ENCODE measurements at places on chromosomes 3 and 15.

DNA sequence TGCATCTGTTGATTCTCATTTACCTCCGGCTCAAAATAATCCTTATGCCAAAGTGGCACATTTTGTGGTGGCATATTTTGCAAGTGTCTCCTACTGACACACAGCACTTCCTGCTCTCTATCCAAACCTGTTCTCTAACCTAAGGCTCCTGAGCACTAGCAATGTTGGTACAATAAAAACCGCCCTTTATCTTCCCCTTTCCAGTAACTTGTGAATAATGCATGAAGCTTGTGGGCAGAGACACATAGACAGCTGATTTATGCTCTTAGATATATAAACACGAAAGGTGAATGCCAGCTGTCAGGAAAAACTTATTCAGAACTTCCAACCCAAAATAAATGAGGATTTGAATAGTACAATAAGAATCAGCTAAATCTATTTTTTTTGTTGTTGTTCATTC is 34.6 kb upstream of the ARPIN start:
- DNase-seq = no peak

- no peak for DNase-seq
These were observed 33.6 kb downstream of the SSUH2 start for GRCh38 chr3:8610951-8611350.

GRCh38 chr15:94460624-94461023 is 229.3 kb downstream of the MCTP2 start:
- no peak for DNase-seq

DNA sequence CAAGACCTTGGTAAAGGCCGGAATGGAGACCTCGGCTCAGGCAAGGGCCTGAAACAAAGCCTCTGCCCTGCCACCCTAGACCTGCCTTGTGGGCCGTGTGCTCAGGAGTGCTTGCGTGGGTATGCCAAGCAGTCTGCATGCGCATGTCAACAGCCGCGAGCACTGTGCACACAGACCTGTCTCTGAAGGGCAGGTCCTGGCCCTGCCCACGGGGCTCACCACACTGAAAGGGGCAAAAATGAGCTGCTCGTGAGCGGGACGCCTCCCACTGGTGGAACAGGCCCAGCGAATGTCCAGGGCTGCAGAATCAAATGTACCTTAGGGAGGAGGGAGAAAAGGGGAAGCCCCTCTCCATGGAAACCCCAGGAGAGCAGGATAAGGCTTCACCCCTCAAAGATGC is 44.3 kb upstream of the FGD5 start:
- no peak for DNase-seq

- DNase-seq = no peak
These were observed 25.4 kb upstream of the TSEN2 start for GRCh38 chr3:12458901-12459300.

DNA sequence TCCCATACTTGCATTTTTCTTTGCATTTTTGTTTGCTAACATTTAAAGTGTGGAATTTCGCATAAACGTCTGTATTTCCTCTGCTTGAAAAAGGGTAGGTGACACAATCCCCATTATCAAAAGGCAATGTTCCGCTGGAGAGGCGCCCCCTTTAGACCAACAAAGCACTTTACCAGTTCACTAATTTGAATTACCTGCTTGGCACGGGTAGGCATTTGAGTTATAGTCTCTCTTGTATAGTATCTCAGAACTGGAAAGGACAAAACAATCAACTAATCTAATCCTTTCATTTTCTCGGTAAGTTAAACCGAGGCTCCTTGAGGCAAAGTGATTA is 775 bp upstream of the CCDC39 start:
- DNase-seq = peak; percentile 63

DNA sequence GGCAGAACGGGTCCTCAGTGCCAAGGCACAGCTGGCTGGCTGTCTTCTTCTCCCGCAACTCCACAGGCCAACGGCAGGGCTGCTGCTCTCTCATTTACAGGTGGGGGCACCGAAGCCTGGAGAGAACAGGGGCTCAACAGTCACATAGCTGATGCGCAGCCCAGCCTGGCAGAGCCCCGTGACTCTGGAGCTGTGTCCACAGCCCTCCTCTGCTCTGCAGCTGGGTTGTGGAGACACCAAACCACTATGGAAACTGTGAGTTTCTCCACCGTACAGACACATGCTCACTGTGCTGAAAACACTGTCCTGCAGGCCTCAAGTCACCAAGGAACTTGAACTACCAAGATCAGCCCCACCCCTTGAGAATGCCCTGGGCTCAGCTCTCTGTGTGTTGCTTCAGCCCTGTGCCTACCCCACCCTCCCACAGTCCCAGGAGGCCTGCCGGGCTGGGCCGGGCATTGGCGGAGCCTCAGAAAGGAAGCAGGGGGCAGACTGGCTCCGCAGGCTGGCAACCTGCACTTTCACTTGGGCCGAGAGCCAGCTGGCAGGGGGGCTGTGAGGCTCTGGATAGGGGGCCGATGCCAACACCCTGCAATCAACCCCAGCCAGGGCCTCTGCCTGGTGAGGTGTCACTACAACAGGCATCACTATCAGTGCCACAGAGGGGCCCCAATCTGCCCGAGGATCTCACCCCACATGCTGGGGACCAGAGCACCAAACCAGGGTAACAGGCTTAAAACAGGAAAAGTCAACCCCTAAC is 113.7 kb upstream of the RPL32 start:
- DNase-seq = no peak

DNA sequence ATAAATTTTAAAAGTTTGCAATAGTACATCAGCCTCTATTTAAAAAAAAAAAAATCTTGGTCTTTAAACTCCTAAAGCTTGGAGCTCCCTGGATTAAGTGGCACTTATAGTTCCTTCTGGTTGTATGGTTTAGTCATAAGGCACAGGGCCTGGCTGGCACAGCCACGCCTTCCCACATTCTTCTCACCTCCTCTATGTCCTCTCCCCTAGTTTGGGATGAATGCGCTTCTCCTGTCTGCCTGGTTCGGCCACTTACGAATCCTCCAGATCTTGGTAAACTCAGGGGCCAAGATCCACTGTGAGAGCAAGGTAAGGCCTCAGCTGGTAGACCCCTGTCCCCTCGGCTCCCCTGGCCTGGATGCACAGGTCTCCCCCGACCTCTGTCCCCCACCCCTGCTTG is 10.0 kb downstream of the ANKDD1A start:
- no peak for DNase-seq

DNA sequence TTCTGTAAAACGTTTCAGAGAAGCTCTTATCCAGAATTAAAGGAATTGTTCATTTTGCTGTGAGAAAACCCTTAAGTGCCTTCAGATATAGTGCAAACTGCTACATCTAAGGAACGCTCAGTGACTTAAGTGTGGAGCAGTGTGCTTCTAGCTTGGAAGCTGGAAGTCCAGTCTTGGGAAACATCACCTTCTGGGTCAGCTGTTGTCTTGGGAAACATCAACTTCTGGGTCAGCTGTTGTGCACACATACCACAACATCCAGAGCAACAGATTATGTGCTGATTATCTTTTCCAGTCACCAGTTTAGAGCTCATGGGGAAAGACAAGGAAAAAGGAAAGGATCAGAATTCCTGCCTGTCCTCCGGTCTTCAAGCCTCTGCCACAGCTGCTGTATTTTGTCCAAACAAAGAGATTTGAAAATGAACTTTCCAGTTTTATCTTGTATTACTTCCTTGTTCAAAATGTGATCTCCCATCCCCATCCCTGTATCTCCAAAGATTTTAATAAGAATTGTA is 713.6 kb downstream of the NSUN3 start:
- DNase-seq = no peak

GRCh38 chr3:43727930-43728329 is 37.2 kb downstream of the ABHD5 start:
- DNase-seq = no peak

GRCh38 chr3:69750549-69750948 is 11.3 kb downstream of the MITF start:
- no peak for DNase-seq

- no peak for DNase-seq
These were observed 75.9 kb downstream of the STRIT1 start for GRCh38 chr3:155217591-155217990.

GRCh38 chr3:19547665-19548464 is 386.2 kb downstream of the EFHB start:
- DNase-seq = no peak

DNA sequence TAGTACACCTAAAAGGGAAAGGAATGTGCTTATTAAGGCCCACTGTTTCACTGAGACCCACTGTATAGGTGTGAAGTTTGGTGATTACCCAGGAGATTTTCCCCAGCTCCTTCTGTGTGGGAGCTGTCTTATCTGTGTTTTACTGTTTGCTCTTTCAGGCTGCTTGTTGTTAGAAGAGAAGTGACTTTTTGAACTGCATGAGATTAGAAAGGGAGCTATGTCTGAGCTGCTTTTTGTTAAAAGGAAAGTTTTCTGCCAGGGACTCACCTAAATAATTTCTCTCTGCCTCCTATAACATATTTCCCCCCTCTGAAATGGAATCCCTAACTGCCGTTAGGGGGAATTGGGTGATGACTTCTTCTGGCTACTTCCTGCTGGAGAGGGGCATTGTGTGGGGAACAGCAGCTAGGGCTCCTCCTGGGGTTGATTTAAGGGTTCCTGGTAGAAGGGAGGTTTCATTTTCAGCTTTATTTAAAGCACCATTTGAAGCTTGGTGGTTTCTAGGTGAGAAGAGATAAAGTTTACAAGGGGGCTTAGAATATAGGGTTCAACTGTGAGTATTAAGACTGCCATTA is 77.1 kb upstream of the ATP11B start:
- DNase-seq = no peak

DNA sequence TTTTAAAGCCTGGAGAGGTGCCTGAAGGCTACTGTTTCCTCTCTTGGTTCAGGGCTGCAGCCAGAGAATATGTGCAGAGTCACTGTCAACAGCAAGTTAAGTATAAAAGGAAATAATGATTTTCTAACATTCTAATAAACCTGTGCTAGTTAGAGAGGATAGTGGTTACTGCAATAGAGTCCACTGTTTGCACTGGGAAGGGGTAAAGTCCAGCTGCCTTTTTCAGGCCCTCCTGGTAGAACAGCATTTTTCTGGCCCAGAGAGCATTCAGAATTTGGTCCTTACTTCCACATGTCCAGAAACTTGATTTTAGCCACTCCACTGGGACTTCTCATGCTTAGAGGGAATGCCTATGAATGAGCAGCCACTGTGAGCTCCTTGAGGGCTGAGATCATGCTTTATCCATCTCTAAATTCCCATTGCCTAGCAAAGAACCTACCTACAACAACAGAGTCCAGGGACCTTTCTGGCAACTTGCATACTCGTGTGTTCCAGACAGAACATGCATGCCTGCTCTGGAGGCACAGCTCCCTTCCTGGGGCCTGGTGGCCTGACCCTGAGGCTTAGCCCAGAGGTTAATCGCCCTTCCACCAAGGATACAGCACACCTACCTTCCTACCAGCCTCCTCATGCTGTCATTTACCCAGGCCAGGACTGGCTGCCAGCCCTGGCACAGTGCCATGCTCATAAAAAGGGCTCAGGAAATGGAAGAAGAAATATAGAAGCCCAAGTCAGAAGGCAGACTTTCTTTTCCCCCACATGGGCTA is 50.3 kb upstream of the ATP13A3 start:
- peak; percentile 80 for DNase-seq

GRCh38 chr3:65879372-65879771 is 159.3 kb downstream of the MAGI1 start:
- no peak for DNase-seq

DNA sequence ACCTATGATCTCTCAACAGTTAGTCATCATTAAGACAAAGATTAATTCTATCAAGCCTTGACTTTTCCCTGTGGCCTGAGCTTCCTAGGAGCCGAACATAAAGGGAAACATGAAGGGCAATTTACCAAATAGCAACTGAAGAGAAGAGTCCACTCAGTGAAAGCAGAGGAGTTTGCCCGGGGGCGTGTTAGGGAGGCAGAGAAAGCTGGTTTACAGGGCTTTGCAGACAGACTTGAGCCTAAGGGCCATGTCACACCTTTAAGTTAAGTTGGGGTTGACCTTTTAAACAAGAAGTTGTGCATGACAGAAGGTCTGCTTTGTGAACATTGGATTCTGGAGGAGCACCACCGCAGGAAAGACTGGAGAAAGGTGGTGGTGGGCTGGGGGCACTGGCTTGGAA is 701.8 kb upstream of the CFAP20DC start:
- DNase-seq = no peak

GRCh38 chr3:31880020-31880419 is 101.0 kb downstream of the OSBPL10 start:
- no peak for DNase-seq

DNA sequence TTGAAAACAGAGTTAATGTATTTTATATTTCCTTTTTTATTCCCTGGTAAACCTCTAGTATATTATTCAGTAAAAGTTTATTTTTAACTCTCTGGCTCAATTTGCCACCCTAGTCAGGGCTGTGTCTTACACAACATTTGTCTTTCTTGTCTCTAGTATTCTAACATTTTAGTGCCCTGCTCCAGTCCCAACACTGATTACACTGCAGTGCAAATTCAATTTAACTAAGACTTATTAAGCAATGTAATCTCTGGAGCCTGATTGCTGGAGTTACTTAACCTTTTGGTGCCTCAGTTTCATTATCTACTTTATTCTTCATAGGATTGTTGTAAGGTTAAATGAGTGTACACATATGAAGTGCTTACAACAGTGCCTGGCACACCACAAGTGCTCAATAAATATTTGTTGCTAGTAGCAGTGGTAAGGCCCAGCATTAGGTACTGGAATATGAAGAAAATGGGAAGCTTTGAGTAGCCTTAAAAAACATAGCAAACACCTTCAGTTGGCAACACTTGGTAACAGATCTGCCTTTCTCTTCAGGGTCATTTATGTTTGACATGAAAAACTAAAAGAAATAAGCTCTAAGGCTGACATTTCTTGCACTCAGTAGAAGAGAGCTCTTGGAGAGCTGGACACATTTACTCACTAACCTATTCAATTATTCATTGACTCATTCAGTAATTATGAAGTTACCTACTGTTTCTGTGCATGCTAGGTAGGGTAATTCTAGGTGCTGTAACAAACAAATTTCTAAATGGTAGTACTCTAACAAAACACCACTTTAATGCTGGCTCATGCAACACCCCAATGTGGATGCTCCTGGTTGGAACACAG is 364.5 kb upstream of the EPHA3 start:
- DNase-seq = no peak

DNA sequence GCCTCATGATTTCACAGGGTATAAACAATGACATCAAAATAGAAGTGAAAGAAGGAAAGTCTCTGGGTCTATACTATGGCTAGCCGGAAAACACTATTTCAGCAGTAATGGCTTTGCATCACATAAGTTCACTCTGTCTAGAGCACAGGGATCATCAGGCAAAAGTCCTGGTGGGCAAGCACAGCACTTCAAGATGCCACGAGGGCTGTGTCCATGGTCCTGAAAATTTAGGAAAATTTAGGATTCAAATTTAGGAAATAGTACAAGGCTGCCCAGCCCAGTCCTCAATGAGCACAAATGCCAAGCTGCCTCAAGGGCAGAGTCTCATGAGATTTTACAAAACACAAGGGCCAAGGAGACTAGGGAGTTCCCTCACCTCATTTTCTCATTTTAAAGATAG is 54.1 kb downstream of the RORA start:
- no peak for DNase-seq
